Glomerular endothelial cell (primary cell): ENCODE measurements at places on chromosomes 5 and 9. TPM values are rescaled to one million over a fixed set of nuclear protein-coding genes. Genes with fewer than 3 reads are reported as not detected.
A peak's percentile ranks its signal among the peaks of the same experiment; 100 is the strongest.

The TAF11L10 gene
- total RNA-seq = not detected in 2 replicates

The CXCL14 gene
- total RNA-seq = not detected in 2 replicates

The IFNA21 gene
- not detected in 2 replicates for total RNA-seq

The GBA2 gene
- total RNA-seq = 43.3 and 102 TPM in 2 replicates

GRCh38 chr5:91794856-91795548 lies 411.9 kb upstream of the ARRDC3 start:
- no peak for DNase-seq

DNA sequence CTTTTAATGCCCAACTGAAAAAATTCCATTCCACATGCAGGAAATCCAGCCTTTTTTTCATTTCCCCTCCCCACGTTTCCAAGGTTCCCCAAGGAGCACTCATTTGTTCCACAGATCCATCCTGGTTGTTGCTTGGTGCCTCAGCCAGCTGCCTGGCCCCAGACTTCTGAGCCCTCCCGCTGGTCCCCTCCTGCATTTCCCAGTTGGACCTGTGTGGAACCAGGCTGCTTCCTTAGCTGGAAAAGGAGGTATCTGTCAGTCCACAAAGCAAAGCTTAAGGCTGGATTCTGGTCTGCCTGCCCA lies 44.8 kb downstream of the ANGPTL2 start:
- DNase-seq = no peak

DNA sequence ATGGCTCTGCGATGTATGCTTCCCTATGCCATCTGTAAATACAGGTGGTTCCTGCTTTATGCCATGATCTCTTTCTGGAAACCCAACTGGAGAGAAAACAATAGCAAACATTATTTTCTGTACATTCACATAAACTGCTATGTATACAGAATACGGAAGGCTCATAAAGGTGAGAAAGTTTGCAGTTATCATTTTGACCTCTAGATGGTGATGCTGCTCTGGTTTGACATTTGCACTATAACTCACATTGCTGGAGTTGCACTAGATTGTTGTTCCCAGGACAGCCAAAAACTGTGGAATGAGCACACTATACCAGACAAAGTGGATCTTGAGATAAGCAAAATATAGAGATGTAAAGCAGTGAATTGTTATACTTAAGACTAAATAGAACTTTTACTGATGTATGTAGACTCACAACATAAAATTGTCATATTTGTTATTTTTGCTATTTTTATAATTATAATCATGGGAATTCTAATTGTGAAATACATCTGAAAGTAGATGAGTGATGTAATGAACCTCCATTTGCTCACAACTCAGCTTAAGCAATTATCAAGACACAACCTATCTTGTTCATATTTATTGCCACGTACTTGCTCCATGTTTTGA lies 246.5 kb downstream of the PTPRD start:
- peak; percentile 23 for DNase-seq

DNA sequence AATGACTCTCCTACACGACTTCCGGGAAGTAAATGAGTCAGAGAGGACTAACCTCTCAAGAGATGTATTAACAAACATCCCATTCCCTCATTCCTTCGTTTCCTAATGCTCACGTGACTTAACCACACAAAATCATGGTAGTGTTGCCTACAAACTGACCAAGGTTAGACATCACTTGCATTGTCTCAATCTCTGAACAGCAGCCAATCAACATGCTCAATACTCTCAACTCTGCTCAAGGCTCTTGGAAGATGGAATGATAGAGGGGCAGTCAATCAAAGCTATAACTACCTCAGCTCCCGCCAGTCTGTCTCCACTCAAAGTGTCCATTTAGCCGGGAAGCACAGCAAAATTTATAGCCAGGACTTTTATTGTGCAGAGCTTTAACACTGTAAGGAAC lies 143.8 kb upstream of the PIK3R1 start:
- no peak for DNase-seq

DNA sequence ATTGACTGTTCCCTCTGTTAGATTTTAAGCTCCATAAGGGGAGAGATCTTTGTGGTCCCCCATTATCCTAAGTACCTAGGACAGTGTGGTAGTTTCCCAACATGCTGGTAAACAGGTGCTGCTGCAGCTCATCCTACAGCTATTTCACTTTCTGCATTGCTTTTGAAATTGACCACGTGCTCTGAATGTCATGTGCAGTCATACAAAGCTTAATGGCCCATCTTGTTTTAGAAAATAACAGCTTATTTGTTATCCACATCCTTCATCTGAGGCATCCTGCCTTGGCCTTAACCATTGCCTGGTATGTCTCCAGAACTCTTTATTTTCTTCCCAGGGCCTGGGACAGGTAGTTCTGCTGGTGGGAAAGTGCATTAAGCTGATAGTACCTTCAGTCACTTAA lies 14.7 kb downstream of the PIK3R1 start:
- no peak for DNase-seq

GRCh38 chr9:120383611-120383998 lies 196.4 kb downstream of the CDK5RAP2 start:
- no peak for DNase-seq

GRCh38 chr9:91714020-91714806 lies 235.8 kb downstream of the ROR2 start:
- DNase-seq = no peak

DNA sequence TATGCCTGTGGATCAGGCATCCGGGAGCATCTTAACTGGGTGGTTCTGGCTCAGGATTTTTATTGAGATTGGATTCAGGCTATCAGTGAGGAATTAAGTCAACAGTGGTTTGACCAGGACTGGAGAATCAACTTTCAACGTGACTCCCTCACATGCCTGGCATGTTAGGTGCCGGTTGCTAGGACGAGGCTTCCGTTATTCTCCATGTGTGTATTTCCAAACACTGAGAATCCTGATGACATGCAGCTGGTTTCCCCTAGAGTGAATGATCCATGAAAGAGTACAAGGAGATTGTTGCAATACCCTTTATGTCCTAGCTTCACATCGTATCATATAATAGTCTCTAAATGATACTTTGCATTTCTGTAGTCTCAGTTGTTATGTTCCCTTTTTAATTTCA lies 529.2 kb downstream of the ANXA1 start:
- no peak for DNase-seq
